D341Med (cell line): ENCODE measurements at places on chromosomes 12 and 14.

DNA sequence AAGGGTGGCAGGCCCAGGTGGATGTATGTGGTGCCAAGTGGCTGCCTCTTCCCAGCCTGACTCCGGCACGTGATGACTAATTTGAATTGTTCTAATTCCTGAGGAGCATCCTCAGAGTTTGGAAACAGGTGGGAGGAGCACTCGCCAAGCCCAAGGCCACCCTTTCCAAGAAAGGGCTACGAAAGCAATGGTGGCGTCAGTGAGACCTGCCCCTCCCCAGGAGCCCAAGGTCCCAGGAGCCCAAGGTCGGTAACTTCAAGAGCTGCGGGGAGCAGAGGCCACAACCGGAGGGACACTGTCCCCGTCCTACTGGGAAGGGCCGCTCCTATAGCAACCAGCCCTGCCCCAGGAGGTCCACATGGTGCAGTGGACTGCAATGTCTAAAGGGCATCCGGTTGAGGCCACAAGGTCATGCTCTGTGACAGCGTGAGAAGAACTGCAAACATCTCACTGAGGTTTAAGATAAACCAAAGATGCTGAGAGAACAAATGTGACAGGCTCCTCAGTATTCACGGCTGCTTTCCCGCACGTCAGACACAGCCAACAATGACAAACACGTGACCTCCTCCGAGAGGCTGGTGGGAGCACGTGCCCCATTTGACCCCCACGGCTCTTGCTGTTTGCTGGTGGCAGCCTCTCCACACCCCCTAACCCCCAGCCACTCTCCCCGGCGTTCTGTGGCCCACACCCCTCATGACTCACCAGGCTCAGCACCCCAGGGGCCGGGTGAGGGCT lies 79.6 kb downstream of the ITPK1 start:
- no peak for DNase-seq

DNA sequence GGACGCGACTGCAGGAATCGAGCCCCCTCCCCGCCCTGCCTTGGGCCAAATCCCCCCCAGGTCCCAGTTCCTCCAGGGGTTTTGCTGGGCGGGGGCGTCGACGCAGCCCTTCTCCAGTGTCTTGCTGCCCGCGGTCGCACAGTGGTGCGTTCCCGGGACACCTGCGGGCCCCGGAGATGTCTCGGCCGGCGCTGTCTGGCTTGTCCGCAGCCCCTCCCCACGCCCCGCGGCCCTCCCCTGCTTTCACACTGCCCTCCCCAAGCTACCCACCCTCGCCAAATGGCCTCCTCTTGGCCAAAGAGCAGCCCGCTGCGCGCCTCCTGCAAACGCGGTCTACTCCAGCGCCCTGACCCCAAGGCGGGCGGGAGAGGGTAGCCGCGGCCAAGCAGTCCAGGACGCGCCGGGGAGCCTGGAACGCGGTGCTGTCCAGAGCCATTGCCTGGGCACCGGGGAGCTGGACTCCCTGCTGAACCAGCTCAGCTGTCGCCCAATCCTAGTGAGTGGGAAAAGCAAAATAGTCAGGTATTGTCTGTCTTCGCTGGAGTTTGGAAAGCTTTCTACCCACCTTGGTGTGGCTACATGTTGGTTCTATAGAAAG lies 122.0 kb downstream of the AACS start:
- no peak for DNase-seq

DNA sequence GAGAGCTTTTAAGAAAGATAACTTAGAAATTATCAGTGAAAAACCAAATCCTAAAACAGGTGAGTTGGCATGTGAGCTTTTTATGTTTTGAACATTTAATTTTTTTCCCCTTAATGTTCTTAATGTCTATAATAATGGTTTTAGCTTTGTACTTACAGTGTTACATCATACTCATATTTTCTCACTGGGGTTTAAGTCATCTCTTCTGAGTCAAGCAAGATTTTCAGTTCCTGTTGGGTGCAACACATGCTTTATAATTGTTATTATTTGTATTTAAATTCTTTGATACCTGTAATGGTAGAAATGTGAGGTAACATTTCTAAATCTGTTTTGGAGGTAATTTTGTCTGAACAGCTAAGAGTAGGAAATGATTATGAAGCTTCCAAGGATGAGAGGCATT lies 113.0 kb downstream of the PLEKHA5 start:
- DNase-seq = no peak

GRCh38 chr14:70683983-70684382 lies 42.3 kb downstream of the TTC9 start:
- no peak for DNase-seq

GRCh38 chr12:32034045-32034444 lies 72.6 kb upstream of the BICD1 start:
- DNase-seq = no peak

DNA sequence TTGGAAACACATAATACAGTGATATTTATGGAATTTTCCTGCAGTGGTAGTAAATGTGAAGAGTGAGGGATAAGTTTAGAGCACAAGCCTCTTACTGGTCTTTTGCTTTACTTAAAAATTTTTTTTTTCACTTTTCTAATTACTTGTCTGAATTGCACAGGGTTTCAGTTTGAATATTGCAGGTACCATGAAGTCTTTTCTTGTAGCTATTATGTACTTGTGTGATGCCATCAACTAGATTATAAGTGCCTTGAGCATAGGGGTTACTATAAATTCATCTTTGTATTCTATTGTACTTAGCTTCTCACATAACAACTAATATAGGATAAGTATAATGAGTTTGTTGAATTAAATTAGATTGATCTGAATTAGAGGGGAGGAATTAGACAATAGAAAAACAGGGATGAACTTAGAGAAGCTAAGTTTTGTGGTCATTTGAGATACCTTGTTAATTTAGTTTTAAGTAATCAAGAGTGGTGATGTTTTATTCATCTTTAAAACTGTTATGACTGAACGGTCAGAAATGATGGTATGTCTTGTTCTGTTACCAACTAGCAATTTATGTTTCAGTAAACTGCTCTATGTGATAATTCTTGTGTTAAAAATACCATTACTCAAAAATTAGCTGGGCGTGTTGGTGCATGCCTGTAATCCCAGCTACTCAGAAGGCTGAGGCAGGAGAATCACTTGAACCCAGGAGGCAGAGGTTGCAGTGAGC lies 42.1 kb downstream of the CCDC91 start:
- no peak for DNase-seq

GRCh38 chr12:92737855-92738850 lies 35.4 kb downstream of the PLEKHG7 start:
- no peak for DNase-seq

DNA sequence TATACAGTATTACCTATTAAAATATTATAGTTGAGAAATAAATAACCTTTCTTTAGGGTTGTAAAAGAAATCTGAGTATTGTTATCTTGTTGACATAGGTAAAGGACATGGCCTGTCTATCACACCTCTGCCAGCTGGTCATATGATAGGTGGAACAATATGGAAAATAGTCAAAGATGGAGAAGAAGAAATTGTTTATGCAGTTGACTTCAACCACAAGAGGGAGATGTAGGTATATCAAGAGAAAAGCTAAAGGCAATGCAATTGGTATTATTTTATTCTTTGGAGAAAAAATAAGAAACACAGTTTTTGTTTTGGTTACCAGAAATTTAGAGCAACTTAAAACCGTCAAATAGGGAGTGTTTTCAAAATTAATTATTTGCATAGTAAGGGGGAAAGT lies 13.5 kb downstream of the CPSF2 start:
- DNase-seq = peak; percentile 30

DNA sequence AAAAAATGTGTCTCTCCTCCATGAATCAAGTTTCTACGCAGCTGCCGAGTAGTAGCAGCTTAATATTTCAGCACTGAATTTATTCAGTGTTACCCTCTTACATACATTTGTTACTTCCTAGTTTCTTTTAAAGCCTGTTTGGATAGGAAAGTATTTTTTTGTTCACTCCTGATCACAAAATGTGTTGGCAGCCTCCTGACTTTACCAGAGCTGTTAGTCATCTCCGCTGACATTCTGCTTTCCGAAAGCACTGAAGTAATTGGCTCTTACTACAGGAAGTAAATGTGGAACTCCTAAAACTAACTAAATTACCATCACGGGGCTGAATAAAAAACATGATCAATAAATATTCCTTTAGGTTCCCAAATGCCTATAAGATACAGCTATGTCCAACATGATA lies 225.5 kb downstream of the EPS8 start:
- DNase-seq = no peak

GRCh38 chr12:24534622-24535021 lies 414.3 kb downstream of the BCAT1 start:
- no peak for DNase-seq

- no peak for DNase-seq
Measured at GRCh38 chr14:51999084-51999483, 9.7 kb downstream of the RTRAF start.
